ENCODE measurements at places on chromosomes 16 and 17.

GRCh38 chr17:80513201-80513600 is 31.4 kb upstream of the RPTOR start:
- no peak for DNase-seq

- DNase-seq: no peak
Observed at GRCh38 chr16:87690911-87691685, 74.7 kb downstream of the KLHDC4 start.

GRCh38 chr17:41691031-41691777 is 2.5 kb downstream of the EIF1 start:
- no peak for DNase-seq

- DNase-seq: no peak
Observed at GRCh38 chr17:10112962-10113361, 85.4 kb downstream of the GAS7 start.

GRCh38 chr16:89917773-89918452 is 749 bp upstream of the MC1R start:
- DNase-seq: peak; percentile 26

GRCh38 chr16:48609652-48610029 is 339 bp downstream of the N4BP1 start:
- no peak for DNase-seq

DNA sequence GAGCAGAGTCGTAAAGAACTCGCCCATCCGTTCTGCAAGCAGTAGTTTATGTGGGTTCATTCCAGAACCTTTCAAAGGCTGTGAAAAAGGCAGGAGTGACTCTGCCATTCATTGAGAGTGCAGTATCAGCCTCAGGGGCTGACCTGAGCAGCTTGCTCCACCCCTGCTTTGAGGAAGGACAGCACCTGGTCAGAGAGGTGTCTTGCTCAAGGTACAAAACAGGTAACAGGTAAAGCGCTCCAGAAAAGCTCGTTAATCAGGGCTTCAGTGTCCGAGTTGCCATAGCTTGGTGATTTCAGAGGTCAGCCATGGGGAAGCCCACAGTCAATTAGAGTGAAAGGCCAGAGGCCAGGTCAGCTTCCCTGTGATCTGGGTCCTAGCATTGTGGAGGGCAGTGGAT is 251.1 kb downstream of the ABCC12 start:
- no peak for DNase-seq

DNA sequence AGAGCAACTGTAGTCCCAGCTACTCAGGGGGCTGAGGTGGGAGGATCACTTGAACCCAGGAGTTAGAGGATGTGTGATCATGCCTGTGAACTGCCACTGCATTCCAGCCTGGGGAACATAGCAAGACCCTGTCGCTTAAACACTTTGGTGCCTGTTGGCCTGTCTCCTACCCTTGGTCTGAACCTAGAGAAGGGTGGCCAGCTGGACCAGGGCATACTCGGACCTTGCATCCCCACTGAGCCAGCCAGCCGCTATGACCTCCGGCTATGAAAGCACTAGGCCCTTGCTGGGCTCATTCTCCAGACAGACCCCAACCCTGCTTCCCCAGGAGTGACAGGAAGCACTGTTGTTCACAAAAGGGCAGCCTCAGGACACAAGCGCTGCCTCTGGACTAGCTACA is 4.6 kb downstream of the IFT20 start:
- no peak for DNase-seq

GRCh38 chr17:30321314-30321713 is 12.5 kb downstream of the TMIGD1 start:
- no peak for DNase-seq

DNA sequence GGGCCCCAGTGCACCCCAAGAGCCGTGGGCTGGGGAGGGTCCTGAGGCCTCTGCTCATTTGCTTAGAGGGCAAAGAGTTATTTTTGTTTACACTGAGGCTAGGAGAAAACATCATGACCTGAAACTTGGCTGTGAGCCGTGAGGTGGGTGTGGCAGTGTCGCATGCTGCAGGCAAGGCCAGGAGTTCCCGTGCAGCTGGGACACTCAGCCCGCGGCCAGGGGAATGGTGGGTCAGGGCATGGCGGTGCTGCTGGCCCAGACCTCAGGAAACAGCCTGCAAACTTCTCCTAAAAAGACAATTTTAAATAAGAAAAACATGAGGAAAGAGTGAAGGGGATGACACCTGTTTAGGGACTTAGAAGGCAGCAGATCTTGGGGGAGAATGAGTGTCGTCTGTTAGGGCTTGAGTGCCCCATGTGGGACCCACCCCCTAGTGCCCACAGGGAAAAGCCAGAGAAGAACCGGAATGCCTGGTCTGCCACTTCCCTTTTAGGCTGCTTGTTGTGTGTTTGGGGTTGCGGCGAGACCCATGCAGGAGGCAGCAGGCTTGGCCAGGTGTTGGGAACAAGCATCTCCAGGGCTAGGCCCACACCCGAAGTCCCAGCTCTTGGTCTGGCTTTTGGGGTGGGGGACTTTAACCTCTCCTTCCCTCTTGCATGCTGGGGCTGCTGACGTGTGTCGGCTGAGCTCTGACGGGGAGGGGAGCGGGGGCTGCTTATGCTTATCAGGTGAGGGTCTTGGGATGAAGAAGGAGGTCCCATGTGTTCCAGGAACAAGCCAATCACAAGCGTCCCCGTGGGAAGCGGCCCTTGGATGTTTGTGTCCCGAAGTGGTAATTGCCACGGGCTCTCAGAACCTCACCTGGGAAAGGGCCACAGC is 80.9 kb upstream of the GNG13 start:
- no peak for DNase-seq

DNA sequence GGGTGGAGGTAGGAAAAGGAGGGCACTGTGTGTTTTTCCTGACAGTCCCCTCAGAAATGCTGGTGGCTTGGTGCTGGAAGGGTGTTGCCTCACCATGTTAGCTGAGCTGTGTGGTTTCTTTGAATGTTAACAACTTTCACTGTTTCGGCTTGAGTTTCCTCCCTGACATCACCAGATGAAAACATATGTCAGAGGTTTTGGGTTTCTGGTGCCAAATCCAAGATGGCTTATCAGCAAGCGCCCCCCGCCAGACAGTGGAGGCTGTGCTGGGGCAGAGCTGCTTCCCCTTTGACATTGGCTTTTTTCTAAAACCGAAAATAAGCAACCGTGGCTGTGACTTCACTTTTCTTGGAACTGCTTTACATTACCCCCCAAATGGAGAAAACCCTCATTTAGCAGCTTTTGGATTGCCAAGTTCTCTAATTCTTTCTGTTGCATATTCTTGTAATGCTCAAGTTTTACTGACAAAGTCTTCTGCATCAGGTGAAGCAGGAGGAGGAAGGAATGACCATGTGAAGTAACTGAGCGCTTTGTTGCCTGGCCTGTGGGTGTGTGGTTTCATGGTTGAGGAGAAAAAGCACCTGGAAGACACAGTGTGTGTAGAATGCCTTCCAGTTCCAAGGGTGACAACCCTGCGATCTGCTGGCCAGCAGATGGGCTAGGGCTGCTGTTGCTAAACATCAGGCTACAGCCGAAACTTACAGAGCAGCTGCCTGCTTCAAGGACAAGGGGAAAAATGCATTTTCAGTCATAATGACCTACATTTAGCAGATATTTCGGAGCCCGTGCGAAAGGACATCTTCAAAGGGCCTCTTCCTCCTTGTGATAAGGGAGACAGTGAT is 9.7 kb downstream of the RMI2 start:
- peak; percentile 64 for DNase-seq
